Hepatocyte (in vitro differentiated cells): ENCODE measurements at places on chromosomes 16 and 17. TPM values are rescaled to one million over a fixed set of nuclear protein-coding genes. Genes with fewer than 3 reads are reported as not detected.

MFSD11 gene
- total RNA-seq, result 59.4 and 66.6 TPM in 2 replicates

SMIM5 gene
- total RNA-seq, result 4.1 and 4.5 TPM in 2 replicates

DNA sequence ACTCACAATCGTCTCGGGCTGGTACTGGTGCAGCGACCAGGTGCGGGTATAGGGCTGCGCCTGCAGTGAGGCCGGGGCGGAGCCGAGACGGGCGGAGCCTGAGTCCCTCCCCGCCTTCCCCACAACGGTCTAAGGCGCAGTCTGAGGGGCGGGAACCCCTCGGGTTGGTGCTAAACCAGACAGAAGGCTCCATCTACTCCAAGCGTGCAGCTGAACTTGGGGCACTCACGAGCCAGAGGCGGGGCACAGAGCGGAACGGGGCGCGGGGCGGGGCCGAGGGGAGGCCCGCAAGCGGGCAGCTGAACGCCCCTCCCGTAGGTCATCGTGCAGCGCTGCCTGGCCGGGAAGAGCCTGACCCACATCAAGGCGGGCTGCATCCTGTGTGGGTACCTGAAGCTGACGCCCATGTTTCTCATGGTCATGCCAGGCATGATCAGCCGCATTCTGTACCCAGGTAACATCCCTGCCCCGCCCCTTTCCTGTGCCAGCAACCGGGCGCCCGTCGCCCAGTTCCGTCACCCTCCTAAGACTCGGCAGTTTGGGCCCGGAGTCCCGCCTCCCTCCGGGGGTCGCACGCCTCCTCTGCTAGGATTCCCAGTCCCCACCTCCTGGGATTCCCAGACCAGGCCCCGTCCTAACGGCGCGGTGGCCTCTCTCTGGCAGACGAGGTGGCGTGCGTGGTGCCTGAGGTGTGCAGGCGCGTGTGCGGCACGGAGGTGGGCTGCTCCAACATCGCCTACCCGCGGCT, 5.0 kb downstream of the SLC5A2 start:
- H3K4me3 ChIP-seq, result peak overlapping the region; percentile 46
- H3K36me3 ChIP-seq, result no peaks in the 10 kb centered on the region
- peaks cover 25% of the 10 kb centered on the region for H3K4me1 ChIP-seq
- no peak overlapping the region for H3K27ac ChIP-seq

ZNF771 gene
- total RNA-seq, result 12.4 and 18.7 TPM in 2 replicates

GRCh38 chr16:24286741-24287405, 30.7 kb downstream of the CACNG3 start:
- H3K27ac ChIP-seq, result no peak overlapping the region
- H3K36me3 ChIP-seq, result no peaks in the 10 kb centered on the region
- H3K27me3 ChIP-seq, result no peaks in the 10 kb centered on the region
- no peak overlapping the region for H3K4me3 ChIP-seq

DNA sequence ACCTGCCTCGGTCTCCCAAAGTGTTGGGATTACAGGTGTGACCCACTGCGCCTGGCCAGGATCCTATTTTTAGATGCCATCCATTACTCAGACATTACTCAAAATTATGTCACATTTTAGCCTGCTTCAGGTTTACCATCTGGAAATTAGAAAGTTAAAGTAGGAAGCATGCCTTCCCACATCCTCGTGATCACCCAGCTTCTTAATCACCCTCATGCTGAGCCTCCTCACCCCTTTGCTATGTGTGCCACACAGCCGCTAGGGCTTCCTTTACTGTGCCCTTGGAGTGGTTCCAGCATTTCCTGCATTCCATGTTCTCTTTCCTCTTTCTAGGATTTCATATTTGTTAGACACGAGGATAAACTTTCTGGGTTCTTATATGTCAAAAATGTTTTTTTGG, 9.3 kb downstream of the ADORA2B start:
- no peak overlapping the region for H3K4me3 ChIP-seq
- no peaks in the 10 kb centered on the region for H3K36me3 ChIP-seq
- no peaks in the 10 kb centered on the region for H3K27me3 ChIP-seq
- no peak for DNase-seq

DNA sequence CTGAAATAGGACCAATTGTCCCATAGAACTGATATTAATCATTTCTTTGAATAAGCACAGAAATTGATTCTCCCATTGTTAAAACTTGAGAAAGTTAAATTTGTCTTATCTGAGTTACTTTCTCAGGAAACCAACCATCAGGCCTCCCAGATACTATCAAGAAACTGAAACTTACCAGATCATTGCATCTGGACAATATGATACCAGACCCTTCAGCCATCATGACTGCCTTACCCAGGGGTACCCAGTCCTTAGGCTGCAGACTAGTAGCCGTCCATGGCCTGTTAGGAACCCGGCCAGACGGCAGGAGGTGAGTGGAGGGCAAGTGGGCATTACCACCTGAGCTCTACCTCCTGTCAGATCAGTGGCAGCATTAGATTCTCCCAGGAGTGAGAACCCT, 7.8 kb downstream of the STXBP4 start:
- DNase-seq, result no peak
- H3K27ac ChIP-seq, result no peak overlapping the region
- H3K36me3 ChIP-seq, result no peaks in the 10 kb centered on the region
- no peaks in the 10 kb centered on the region for H3K4me1 ChIP-seq
- no peak overlapping the region for H3K4me3 ChIP-seq

PRSS36 gene
- 0.63 and 2.9 TPM in 2 replicates for total RNA-seq

GRCh38 chr16:2205104-2205966, at the start of gene MLST8:
Gene MLST8, plus strand, starts transcription at chr16:2205454. Its CDS starts 632 bp downstream, at chr16:2206086.
- H3K27ac ChIP-seq, result peak within 1 kb of the TSS; percentile 99
- H3K36me3 ChIP-seq, result no peaks in the 10 kb centered on the region
- H3K27me3 ChIP-seq, result no peaks in the 10 kb centered on the region
- peak; percentile 94 for DNase-seq

TADA2A gene
- 16.8 and 18.3 TPM in 2 replicates for total RNA-seq

SCO1 gene
- total RNA-seq, result 37.4 and 45.8 TPM in 2 replicates

DNA sequence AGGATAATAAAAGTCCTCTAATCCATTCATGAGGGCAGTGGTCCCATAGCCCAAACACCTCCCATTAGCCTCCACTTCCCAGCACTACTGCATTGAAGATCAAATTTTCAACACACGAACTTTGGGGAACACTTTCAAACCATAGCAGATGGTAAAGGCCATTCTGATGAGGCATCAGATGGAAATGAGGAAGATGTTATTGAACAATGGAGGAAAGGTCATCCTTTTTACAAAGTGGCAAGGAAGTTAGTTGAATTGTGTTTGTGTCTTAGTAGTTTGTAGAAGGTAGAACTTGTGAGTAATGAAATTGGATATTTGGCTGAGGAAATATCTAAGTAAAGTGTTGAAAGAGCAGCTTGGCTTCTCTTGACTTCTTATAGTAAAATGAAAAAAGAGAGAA, 93.3 kb upstream of the NLRP1 start:
- no peak for DNase-seq
- no peaks in the 10 kb centered on the region for H3K27me3 ChIP-seq
- H3K36me3 ChIP-seq, result no peaks in the 10 kb centered on the region
- H3K4me3 ChIP-seq, result no peak overlapping the region
- H3K4me1 ChIP-seq, result no peaks in the 10 kb centered on the region
- H3K27ac ChIP-seq, result no peak overlapping the region
